ENCODE measurements at places on chromosomes 11 and 22.
A peak's percentile ranks its signal among the peaks of the same experiment; 100 is the strongest.

GRCh38 chr11:108766596-108767173 lies 101.8 kb downstream of the DDX10 start:
- DNase-seq: no peak

DNA sequence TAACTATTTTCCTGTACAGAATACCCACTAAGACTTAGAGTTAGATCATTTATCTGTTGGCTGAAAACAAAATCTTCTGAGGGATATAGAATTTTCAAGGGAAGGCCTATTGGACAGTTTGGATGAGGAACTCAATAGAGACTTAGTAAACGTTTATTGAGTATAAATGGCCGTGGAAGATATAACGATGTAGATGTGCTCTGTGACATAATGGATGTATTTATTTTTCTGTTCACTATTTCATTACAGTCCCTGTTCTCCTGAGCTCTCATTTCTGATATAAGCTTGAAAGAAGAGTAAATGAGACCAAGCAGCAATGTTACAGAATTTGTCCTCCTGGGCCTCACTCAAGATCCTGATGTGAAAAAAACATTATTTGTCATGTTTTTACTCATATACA lies at the start of gene OR4A16:
Gene OR4A16 (plus strand): TSS at position 301 of the 400 bp plus-strand sequence. CDS start 0 bp downstream, at position 301.
- DNase-seq: no peak

GRCh38 chr22:24137595-24137994 lies 43.7 kb upstream of the SUSD2 start:
- peak; percentile 90 for DNase-seq

DNA sequence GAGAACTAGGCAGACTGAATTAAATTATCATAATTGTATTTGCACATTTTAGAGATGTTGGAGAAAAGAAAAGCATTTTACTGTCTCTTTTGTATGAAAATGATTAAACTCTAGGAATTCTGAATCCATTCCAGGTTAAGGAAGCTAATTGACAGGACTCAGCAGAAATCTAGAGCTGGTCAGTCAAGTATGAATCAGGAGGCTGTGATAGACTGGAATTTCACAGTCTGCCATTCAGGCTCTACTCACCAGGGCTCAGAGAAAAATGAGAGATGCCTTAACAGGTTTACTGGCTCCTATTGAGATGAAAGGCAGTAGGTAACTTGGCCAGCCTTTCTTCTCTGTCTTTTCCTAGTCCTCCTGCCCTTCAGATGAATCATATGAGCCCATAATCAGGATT lies 693.9 kb upstream of the CHORDC1 start:
- DNase-seq: no peak

- DNase-seq: peak; percentile 17
Observed at GRCh38 chr11:132770829-132771530, 761.3 kb downstream of the OPCML start.

- peak; percentile 83 for DNase-seq
Observed at GRCh38 chr11:13210424-13210823, 67.2 kb upstream of the BMAL1 start.

GRCh38 chr11:16981651-16982194 lies 32.5 kb downstream of the PLEKHA7 start:
- DNase-seq: peak; percentile 42

- DNase-seq: no peak
Observed at GRCh38 chr11:46160100-46160499, 38.8 kb upstream of the PHF21A start.

- no peak for DNase-seq
Observed at GRCh38 chr11:133712051-133712560, 133.2 kb downstream of the SPATA19 start.

GRCh38 chr11:6354651-6355485 lies 34.6 kb upstream of the CAVIN3 start:
- DNase-seq: no peak

- DNase-seq: no peak
Observed at GRCh38 chr22:48177631-48178030, 1415.2 kb downstream of the TBC1D22A start.

DNA sequence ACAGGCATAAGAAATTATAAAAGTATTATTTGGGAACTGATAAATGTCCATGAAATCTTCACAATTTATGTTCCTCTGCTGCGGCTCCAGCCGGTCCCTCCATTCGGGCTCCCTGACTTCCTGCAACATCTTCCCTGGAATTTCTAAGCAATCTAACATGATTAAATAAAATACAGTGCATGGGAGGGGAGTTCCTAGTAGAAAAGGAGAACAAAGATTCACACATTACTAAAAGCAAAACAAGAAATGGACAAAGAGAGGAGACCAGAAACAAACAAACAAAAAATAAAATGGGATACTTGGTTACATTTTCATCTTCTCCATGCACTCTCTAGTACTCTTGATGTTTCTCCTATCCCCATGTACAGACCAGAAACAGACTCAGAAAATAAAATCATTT lies 8.6 kb upstream of the APOL4 start:
- DNase-seq: no peak

DNA sequence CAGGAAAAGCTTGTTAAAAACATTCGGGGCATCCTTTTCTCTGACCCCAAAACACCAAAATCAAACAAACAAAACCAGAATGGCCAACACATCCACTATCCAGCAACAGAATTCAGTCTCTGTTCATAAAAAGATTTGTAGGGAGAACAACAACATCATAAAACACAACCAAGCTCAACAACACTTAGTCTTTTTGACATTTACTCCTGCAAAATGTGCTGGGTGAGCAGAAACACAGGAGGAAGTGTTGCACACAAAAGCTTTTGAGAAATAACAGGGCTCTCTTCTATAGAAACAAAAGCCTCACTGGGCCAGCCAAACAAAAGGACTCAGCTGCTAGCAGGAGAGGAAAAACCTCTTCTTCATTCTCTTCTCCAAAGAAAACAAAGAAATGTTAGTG lies 736.0 kb upstream of the CCDC90B start:
- DNase-seq: no peak

DNA sequence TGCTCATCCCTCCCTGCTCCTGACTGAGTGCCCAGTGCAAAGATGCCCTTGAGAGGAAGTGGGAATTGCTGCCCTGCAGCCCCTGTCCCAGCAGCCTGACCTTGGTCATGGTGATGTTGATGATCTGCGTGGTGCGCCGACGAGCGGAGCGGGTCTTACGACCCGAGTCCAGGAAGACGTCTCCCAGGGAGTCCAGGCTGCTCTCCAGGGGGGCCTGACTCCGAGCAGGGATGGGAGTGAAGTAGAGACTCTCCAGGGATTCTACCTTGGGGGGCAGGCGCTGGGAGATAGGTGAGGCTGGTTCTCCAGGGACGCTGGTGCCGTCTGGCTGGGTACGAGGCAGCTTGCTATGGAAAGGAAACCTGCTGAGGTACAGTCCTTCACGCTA lies 8.4 kb downstream of the IL18BP start:
- DNase-seq: no peak

- no peak for DNase-seq
Observed at GRCh38 chr11:88202498-88202897, 27.3 kb upstream of the RAB38 start.

DNA sequence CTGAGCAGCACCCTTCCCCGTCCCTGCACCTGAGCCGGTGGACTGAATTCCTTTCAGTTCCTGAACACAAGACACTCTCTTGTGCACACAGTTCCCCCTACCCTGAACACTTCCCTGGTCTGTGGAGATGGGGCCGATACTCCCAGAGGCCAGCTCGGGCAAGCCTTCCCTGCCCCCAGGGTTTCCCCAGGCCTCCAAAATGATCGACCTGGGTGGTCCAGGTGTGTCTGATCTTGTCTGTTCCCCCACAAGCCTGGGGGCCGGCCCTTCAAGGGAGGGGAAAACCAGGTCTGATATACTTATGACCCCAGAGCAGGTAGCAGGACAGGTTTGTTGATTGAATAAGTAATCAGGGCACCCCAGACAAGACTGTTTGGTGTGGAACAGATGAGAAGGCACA lies 40.7 kb upstream of the KLHL35 start:
- DNase-seq: no peak

GRCh38 chr22:36113121-36113520 lies 47.4 kb downstream of the APOL3 start:
- DNase-seq: no peak

DNA sequence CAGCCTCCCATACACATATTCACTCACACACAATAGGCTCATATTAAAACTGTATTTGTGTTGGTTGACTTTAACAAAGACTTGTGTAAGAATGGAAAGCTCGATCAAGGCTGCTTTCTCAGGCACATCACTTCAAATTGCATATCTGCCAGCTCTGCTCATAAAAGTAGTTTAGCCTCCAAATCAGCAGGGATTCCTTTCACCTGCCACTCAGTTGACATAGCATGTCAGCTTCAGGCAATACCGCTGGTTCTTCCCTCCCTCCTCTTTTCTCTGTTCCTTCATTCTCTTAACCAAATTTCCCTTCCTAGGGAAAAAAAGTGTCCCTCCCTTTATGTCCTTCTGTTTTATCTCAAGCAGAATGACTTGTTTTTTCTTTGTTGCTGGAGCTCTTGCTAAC lies 450.4 kb upstream of the LARGE1 start:
- no peak for DNase-seq

- DNase-seq: no peak
Observed at GRCh38 chr11:115678942-115679341, 174.7 kb upstream of the CADM1 start.

GRCh38 chr11:114909866-114910265 lies 231.5 kb downstream of the NXPE2 start:
- no peak for DNase-seq

DNA sequence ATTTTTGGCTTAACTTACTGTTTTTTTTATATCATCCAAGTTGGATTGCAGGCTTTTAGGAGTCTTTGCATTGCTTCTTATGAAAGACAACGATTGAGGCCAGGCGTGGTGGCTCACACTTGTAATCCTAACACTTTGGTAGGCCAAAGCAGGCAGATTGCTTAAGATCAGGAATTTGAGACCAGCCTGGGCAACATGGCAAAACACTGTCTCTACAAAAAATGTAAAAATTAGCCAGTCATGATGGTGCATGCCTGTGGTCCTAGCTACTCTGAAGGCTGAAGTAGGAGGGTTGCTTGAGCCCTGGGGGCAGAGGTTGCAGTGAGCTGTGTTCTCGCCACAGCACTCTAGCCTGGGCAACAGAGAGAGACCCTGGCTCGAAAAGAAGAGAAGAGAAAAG lies 56.6 kb downstream of the BID start:
- DNase-seq: peak; percentile 90

GRCh38 chr11:1301220-1302000 lies 8.0 kb downstream of the TOLLIP start:
- no peak for DNase-seq

DNA sequence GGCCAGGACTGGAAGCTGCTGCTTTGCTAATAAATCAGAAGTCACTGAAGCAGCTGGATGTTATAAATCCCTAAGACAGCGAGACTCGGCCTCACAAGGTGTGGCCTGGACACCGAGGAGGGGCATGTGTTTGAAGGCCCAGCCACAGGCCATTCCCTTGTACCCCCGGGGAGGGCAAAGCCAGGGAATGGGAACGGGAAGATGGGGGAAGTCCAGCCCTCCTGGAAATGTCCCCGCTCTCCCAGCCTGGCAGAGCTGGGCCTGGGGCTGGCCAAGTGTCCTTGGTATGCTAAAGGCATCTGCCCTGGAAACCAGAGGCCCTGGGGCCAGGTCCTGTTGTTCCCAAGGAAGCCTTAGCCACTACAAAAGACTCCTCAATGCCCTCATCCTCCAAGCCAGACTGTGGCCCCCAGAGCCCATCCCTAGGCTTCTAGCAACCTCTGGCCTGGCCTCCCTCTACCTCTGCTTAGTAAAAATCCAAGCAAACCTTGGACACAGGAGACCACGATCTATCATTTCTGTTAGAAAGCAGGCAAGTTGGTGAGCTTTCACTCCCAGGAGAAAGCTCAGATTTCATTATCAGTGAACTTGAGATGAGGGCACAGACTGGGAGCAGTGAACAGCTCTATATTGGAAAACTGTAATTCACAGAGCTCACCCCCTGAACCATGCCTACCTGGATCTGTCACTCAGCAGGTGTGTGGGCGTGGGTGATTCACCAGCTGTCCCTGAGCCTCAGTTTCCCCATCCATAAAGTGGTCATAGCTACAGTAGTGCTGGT lies 11.0 kb downstream of the CHST1 start:
- DNase-seq: no peak

- DNase-seq: peak; percentile 39
Observed at GRCh38 chr11:288478-289397, at the start of gene PGGHG. TSS of gene PGGHG (plus strand) at chr11:289126. CDS start at chr11:289817, 691 bp downstream.

DNA sequence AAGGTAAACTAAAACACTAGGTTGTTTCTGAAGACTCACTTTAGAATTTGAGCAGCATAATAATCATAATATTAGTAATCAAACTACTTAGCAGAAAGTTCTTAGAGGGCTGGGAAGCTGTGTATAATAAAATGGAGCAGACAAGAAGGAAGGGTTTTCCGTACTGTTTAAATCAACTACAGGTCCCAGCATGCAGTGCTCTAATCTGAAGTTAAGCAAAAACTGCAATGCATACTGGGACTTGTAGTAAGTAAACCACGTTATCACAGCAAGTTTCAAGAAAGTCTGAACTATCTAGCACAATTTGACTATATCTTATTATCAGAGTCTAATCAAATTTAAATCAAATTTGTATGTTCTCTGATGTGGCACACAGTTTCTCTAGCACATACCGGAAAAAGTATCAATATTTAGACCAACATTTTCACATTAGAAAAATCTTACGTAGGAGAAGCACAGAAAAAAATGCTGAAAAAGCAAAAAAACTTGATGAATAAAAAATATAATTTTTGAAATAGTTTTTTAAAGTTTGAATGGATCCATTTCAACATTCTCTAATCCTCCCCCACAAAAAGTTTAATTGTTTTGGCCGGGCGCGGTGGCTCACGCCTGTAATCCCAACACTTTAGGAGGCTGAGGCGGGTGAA lies 8.2 kb downstream of the PHF21A start:
- DNase-seq: peak; percentile 57

DNA sequence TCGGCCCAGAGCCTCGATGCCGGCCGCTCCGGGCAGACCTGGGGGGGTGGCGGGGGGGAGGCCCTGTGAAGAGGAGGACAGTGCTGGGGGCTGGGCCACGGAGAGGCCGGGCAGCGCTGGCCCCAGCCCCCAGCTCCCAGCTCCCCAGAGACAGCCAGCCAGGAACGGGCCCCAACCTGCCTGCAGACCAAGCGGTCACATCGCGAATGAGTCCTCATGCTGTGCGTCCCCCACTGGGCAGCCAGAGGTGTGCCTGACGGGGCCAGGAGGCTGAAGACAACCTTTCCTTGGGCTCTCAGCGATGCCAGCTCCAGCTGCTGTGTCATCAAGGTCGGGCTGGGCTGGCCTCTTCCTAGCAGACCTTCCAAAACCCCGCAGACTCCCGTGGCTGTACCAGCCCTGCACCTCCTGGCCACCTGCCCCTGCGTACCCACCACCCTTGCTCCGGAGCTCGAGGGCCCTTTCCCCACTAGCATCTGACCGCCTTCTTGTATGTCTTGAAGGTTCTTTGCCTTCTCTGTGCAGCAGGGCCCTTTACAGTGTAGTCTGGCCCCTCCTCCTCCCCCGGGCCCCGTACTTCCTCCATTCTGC lies 88.4 kb downstream of the CDKN1C start:
- DNase-seq: no peak

All from AG10803 (cell line).